ENCODE measurements at places on chromosomes 6 and 20.

DNA sequence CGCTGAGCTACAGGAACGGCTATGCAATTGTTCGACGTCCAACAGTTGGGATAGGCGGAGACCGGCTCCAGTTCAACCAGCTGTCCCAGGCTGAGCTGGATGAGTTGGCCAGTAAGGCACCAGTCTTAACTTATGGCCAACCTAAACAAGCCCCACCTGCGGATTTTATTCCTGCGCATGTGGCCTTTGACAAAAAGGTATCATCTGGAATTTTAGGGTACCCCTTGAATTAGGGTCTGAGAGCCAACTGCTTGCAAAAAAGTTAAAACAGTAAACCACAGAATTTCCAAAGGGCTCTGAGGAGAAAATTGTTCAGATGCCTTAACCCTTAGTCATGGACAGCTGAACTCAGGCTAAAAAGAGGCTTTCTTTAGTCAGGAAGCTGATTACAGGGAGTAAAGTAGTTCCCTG is 3.8 kb downstream of the EFHC1 start:
- DNase-seq: no peak

GRCh38 chr20:48605364-48606171 is 222.2 kb downstream of the PREX1 start:
- no peak for DNase-seq

DNA sequence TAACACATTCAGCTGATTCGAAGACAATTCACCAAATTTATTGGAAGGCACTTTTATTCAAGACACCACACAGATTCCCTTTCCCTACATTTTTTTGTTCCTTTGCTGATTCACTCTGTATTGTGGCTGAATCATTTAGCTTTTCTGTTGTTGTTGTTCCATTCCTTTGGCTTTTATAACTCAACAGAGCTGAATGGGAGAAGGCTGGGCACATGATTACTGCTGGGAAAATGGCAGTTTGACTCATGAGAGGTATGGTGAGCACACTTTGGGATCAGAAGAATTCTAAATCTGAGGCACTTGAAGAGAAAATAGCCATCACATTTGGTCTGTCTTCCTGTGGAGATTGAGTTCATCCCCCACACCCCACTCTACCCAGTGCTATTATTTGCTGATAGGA is 15.7 kb upstream of the SAYSD1 start:
- DNase-seq: no peak

- DNase-seq: no peak
Measured at GRCh38 chr6:85506441-85507093, 56.7 kb downstream of the NT5E start.

Measured in activated CD8-positive, alpha-beta memory T cell treated with anti-CD3 and anti-CD28 coated beads for 1 hour (primary cell).